ENCODE measurements at places on chromosomes 5 and 9.
A peak's percentile ranks its signal among the peaks of the same experiment; 100 is the strongest.

- DNase-seq = no peak
Measured at GRCh38 chr5:138273834-138274188, 610 bp downstream of the GFRA3 start.

GRCh38 chr9:129633207-129633606 is 7.2 kb downstream of the NTMT1 start:
- DNase-seq = no peak

DNA sequence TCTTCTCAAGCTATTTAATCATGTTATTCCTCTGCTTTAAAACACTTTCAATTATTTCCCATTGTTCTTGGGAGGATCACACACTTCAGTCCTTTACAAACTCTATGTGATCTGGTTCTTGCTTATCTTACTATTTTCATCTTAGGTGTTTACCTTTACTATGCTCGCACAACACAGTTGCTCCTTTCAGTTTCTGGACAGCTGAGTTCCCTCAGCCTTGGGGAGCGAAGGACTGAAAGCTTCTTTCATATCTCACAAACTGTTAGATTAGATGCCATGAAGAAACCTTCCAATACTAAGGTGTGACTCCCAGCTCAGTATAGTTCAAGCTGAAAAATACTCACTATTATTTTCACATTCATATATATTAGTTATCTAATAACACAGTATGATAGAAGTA is 117.9 kb downstream of the CDC42SE2 start:
- no peak for DNase-seq

DNA sequence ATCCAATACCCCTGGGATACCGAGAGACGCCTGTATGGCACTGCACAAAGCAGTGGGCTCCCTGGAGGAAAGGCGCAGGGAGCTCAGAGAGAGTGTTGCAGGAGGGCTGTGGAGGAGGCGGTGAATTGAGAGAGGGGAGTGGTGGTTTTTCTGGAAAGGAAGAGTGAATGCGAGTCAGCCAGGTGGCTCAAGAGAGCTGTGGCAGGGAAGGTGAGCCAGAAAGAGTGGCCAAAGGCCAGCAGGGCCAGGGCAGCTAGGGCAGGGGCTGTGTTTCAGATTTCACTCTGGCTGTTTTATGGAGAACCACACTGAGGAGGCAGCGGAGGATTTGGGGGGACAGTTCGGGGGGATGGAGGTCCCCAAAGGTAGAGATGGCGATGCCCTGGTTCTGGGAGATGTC is 13.0 kb upstream of the DAB2IP start:
- DNase-seq = no peak

- DNase-seq = no peak
Measured at GRCh38 chr5:150293091-150293941, 3.7 kb upstream of the CAMK2A start.

- no peak for DNase-seq
Measured at GRCh38 chr5:150661821-150662596, 958 bp downstream of the MYOZ3 start.

- DNase-seq = no peak
Measured at GRCh38 chr5:117731446-117731845, 1156.8 kb upstream of the SEMA6A start.

DNA sequence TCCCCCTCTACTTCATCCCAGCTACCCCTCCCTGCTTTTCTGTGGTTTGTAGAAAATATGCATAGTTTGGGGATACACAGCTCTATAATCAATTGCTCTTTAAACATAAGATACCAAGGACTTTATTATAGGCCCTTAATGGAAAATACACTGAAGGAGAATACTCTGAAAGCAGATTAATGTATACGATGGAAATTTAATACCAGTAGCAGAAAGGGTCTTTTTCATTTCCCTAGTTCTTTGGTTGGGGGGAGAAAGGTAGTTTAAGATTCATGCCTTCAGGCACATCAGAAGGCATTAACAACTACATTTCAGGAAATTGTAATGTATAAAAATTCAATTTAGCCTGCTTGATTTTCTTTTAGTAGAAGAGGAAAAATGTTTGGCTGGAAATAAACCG is 452.9 kb upstream of the ZNF608 start:
- no peak for DNase-seq

DNA sequence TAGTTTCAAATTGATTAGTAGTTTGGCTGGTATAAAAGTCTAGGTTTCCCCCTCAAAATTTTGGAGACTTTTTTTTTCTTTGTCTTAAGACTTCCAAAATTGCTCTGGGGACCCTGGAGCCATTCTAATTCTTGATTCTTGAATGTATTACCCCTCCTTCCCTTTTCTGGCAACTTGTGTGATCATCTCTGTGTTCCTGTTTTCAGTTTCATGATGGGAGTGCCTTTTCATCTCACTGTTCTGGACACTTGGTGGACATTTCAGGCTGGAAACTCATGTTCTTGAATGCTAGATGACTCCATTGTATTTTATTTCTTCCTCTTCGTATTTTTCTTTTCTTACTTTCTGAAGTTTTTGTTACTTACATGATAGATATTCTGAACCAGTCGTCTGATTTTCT is 57.3 kb upstream of the LRRC70 start:
- DNase-seq = peak; percentile 65

- no peak for DNase-seq
Measured at GRCh38 chr5:1667648-1668140, 131.9 kb downstream of the MRPL36 start.

DNA sequence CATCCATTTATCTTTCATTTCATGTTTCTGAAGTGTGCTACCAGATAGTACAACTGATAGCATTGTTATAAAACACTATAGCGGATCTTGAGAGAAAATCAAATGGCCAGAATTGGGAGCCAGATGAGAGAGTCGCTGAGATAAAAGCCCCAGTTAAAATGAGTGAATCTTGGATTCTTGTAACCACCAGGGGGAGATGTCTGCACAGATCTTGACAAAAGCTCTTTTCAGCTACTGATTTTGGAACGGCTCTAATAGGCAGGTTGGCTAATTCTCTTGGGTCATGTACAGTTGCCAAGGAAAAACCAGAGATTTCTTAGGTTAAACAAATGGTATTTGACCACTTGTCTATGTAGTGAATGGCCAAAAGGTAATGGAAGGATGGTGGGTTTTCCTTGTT is 21.7 kb downstream of the F2RL2 start:
- DNase-seq = peak; percentile 70

DNA sequence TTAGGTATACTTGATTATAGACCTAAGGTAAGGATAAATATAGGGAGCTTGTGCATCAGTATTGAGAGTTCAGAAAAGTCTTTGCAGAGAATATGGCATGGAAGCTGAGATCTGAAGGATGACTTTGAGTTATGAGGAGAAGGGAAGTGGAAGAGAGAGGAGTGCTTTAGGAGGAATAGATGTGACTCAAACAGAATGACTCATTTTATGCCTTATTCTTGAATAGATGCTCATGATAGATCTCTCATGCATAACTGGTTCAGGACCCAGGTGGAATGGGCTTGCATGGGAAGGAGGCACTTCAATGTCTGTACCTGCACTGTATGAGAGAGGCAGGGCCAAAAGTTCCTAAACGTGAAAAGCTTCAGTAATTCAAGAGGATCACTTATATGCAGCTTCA is 103.3 kb downstream of the CWC27 start:
- no peak for DNase-seq

DNA sequence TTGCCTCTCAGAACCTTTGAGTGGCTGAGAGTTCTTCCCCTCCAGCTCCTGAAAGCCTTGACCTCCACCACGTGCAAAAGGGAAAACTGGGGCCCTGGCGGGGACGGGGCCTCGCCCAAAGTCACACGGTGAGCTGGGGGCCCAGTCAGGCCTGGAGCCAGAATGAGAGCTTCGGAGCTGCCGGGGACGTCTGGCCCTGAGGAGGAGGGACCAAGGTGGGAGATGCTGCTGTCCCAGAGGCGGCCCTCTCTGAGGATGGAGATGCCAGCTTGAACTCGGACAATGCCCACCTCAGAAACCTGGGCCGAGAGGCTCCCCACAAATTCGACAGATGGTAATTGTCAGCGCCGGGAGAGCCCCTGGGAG is 643 bp downstream of the AK8 start:
- DNase-seq = no peak

GRCh38 chr9:71678999-71679398 is 89.3 kb downstream of the CEMIP2 start:
- no peak for DNase-seq

DNA sequence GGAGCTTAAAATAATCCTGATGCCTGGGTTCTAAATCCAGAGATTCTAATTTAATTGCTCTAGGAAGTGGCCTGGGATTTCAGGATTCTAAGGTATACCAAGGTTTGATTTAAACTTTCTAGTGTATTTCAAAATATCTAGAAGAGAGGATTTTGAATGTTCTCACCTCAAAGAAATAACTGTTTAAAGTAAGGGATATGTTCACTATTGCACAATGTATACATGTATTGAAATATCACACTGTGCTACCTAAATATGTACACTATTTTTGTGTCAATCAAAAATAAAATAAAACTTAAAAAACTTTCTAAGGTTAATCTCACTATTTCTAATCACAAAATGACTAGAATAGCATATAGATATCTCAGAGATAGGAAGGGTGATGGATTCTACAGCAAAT is 34.0 kb downstream of the TNFSF8 start:
- no peak for DNase-seq

DNA sequence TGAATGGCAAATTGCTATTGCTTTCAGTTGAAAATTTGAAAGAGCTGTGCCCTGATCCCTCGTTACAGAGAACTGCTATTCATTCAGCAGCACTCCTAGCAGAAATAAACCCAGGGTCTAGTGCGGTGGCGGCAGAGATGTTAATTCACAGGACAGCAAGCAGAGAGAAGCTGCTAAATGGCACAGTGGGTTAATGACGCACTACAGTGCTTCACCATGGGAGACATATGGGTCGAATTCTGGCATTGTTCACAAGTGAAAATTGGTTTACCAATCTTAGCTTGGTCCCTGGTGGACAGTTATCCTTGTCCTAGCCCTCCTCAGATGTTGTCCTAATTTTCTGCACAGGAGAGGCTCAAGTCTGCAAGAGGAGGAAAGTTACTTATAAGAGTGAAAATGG is 807.4 kb downstream of the TLE1 start:
- no peak for DNase-seq

DNA sequence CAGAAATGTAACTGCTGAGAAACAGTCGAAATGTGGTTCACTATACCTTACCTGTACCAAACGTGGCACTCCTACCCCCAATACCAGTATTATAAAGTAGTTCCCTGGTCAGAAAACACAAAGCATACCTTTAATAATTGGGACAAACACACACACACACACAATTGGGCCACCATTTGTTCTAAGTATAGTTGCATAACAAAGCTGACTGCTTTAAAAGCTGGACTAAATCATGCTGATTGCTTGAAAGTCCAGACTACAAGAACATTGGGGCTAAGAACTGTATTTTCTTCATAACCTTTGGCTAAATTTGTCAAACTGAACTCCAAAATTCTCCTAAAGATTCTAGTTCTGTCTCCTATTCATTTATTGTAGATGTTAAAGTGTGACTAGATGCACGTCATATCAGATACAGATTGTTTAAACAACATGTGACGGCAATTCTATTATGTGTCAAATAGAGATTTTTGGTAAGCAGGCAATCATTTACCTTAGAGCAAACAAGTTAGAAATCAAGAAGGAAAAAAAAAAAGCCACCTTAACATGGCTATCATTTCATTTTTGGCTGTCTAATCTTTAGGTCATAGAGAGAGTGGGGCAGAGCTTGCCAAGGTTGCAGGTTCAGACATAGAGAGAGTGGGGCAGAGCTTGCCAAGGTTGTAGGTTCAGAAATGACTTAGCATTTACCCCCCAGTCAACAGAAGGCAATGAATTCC is 265.1 kb downstream of the ARL15 start:
- no peak for DNase-seq

DNA sequence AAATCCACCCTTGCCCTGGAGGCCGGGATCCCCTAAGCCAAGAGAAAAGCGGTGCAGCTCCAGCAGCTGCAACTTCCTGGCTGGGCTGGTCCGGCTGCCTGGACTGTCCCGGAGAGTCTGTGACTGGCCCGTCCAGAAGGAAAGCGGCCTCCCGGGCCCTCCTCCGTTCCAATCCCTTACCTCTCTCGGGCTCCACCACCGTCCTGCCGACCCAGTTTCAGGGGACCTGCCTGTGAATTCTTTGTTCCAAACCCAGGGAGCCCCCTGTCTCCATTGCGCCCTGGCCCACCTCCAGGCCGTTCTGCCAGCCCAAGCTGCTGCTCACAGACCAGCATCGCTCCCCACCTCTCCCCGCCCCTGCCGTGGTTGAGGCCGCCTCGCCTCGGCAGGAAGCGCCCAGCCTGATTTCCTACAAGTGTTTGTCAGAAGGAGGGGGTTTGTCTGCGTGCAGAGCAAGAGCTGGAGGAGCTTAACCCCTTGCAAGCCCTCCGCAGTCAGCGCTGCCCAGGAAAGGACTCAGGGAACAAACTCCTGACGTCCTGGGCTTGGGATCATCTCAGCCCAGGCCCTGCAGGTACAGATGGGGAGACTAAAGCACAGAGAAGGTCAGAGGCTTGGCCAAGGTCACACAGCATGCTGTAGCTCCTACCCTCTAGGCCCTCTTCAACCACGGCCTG is at the start of gene AKNA:
TSS of gene AKNA (minus strand) at position 303 of the 677 bp plus-strand sequence. CDS start 6,649 bp downstream, outside the sequence.
- peak; percentile 61 for DNase-seq

DNA sequence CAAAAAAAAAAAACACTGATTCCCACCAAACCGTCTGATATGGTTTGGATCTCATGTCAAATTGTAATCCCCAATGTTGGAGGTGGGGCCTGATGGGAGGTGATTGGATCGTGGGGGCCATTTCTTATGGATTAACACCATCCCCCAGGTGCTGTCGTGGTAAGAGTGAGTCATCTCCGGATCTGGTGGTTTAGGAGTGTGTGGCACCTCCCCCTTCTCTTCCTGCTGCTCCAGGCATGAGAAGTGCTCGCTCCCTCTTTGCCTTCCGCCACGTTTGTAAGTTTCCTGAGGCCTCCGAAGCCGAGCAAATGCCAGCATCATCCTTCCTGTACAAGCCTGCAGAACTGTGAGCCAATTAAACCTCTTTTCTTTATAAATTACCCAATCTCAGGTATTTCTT is 45.2 kb downstream of the HSD17B3 start:
- no peak for DNase-seq

GRCh38 chr5:5683174-5683573 is 260.7 kb downstream of the ICE1 start:
- no peak for DNase-seq

GRCh38 chr5:123964884-123965283 is 452.9 kb downstream of the CSNK1G3 start:
- no peak for DNase-seq

- DNase-seq = no peak
Measured at GRCh38 chr5:133457439-133458355, 154.6 kb downstream of the FSTL4 start.

- DNase-seq = peak; percentile 21
Measured at GRCh38 chr5:180591311-180591887, at the start of gene SCGB3A1. Gene SCGB3A1 (minus strand): TSS chr5:180591499. CDS start chr5:180591462, 37 bp downstream.

GRCh38 chr9:93112864-93113389 is 16.9 kb downstream of the CARD19 start:
- no peak for DNase-seq

DNA sequence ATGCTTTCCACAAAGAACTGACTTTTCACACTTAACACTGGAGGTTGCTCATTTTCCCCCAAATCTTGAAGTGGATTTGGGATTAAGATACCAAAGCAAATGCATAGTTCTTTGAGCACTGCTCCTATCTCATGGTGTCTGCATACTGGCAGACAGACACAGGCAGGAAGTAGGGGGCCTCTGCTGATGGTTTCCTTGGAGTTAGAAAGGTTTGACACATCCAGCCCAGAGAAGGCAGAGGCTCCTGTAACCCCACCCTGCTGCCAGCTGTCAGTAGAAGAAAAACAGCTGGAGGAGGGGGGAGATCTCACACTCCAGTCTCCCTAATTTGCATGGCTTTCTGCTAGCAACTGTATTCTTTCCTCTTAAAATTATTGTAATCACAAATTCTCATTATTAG is 44.1 kb downstream of the APTX start:
- DNase-seq = no peak

- peak; percentile 18 for DNase-seq
Measured at GRCh38 chr9:84697509-84698114, 28.1 kb downstream of the NTRK2 start.

GRCh38 chr5:133371371-133372155 is 240.8 kb downstream of the FSTL4 start:
- no peak for DNase-seq

All from suppressor macrophage treated with lipopolysaccharide for 4 hours (primary cell).